Sigmoid colon (tissue), 7 donors: ENCODE measurements at places on chromosomes 2 and 18. TPM values are rescaled to one million over a fixed set of nuclear protein-coding genes. Genes with fewer than 3 reads are reported as not detected.
A peak's percentile ranks its signal among the peaks of the same experiment; 100 is the strongest.

Gene AMMECR1L
- 7.8 TPM for total RNA-seq

Gene TMEM37
- 4.1 TPM for total RNA-seq

Gene C2orf66
- total RNA-seq, result not detected

GRCh38 chr2:72958542-72959385 lies 41.4 kb downstream of the EMX1 start:
- DNase-seq, result no peak

- DNase-seq, result no peak
These were observed 8.3 kb downstream of the DTYMK start for GRCh38 chr2:241678307-241678706.

- DNase-seq, result peak; percentile 92
These were observed 135.4 kb downstream of the COL6A3 start for GRCh38 chr2:237278568-237278967.

GRCh38 chr18:43661570-43661969 lies 384.3 kb upstream of the SYT4 start:
- DNase-seq, result no peak

- DNase-seq, result no peak
These were observed 84.2 kb upstream of the OTOS start for GRCh38 chr2:240224676-240225075.

DNA sequence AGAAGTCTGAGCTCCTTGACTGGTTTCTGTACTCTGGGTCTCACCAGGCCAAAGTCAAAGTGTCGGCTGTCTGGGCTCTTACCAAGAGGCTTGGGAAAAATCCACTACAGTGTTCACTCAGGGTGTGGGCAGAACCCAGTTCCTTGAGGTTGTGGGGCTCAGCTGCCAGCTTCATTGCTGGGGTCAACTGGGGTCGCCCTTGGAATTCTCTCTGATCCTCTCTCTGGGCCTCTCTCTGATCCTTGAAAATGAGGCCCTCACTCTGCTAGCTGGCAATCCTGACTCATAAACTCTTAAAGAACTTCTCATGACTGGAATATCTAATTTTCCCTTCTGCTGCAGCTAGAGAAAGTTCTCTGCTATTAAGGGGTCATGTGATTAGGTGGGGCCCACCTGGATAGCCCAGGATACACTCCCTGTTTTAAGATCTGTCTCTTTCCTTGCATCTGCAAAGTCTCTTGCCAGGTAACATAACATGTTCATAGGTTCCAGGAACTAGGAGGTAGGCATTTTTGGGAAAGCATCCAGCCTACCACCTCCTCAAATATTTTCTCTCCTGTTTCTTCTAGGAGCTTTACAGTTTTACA lies 66.3 kb downstream of the SP110 start:
- no peak for DNase-seq

DNA sequence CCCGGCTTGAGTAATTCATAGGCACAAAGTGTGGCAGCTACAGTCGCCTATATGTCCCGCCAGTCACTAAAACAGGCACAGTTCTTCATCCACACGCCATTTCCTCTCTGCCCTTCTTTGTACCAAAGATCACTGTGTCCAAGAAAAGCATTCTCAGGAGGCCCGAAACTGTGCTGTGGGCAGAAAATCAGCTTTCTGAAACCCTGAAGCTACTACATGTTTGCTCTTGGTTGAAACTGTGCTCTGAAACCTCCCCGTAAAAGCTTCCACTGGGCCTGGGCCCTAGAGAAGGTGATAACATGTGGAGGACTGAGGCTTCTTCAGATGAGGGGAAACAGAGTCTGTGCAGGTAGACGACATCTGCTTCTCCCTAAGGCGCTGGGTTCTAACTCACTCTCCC lies 75.6 kb upstream of the ID2 start:
- no peak for DNase-seq

DNA sequence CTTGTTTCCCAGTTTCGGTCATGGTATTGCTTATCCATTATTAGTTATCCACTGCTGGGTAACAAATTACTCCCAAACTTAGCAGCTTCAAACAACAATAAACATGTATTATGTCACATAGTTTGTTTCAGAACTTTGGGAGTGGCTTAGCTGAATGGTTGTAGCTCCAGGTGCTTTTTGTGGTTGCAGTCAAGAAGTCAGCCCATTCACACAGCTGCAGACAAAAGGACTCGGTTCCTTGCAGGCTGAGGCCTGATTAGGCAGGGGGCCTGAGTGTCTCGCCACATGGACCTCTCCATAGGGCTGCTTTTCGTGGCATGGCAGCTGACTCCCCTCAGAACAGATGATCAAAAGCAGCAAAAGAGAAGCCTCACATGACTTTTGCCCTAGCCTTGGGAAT lies 58.2 kb upstream of the ITGA4 start:
- no peak for DNase-seq

GRCh38 chr2:103860016-103860415 lies 993.9 kb upstream of the POU3F3 start:
- DNase-seq, result no peak

- no peak for DNase-seq
These were observed 127.4 kb upstream of the ZSWIM2 start for GRCh38 chr2:186976329-186976728.

- DNase-seq, result no peak
These were observed 1132.9 kb upstream of the ZEB2 start for GRCh38 chr2:145652571-145653545.

DNA sequence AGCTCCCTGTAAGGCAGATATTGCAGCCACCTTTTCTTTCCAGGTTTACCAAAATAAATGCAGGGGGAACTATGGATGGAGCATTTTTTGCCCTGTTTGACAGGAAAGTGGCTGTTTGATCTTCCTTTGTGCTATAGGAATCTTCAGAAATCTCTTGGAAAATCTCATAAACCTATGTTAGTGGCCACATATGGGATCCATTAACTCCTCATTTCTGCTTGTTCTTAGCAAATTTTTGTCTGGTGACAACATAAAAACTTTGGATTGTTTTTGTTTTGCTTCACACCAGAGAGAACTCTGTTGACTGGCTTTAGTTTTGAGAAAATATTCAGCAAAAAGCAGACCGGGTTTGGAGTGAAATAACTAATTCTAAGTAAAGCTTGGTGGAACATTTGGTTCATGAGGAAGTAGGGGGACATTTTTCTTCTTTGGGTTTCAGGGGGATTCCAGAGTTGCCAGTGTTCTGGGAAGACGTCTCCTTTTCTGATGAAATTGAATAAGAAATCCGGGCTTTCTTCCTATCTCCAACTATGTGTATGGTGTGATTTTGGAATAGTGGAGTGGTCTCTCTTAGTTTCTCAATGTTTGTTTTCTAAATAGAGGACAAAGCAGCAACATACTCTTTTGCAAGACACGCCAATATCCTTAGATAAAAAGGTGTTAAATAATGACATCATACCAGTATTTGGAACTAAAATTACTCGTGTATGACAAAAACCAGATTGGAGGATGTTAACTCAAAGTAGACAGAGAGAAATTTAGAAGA lies 174.4 kb downstream of the ICOS start:
- no peak for DNase-seq

DNA sequence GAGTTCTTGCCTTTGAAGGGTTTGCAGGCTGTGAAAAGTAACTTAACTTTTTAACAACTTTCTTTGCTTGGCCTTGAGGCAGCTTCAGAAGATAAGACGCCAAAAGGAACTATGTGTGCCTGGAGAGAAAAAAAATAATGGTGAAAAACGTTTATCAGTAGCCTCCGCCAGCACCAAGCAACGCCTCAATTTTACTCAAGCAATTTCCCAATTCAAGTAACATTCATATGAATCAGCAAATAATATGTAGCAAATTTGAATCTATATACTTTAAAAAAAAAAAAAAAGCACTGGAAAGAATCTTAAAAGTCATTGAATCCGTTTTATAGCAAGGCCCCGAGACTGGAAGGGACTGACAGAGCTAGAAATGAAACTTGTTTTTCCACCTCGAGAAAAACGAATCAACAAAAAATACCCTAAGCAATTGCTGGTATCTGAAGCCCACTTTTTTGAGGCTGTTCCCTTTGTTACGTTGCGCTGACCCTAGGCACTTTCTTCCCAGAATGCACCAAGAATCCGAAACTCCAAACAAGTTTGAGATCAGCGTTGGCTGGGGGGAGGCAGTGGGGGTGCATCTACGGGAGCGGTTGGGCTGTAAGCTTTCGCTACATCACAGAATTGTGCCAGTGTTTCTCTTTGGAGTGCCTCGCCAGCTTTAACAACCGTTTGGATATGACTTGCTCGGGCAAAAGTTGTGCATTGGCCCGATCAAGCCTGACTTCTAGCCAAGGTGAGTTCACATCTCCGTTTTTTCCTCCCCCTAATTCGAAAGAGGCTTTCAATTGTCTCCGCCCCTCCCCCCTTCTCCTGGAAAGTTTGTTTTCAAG lies 2.7 kb upstream of the TGIF1 start:
- peak; percentile 82 for DNase-seq
